ENCODE measurements at places on chromosomes 11 and 22. TPM values are rescaled to one million over a fixed set of nuclear protein-coding genes. Genes with fewer than 3 reads are reported as not detected.

MS4A8 gene
- total RNA-seq: not detected

DNA sequence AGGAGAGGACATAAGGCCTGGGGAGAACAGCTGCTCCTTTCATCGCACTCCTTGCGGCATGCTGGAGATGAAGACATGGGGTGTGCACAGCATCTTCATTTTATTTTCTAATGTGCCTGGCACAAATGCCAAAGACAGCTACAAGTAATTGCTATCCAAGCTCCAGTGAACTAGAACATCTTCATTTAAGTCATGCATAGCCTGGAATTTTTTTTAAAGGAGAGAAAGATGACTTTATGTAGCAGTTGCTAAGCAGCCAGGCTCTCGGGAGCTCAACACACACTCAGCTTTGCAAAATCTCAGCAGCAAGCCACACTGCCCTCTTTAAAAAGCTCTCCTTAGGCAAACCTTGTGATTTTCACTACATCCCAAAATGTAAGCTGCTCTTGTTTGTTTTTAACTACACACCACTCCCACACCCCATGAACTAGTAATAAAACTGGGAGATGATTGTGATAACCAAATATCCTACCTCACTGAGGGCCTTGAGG is 164.5 kb upstream of the POU2AF2 start:
- no peak overlapping the region for H3K4me3 ChIP-seq
- DNase-seq: no peak
- no peaks in the 10 kb centered on the region for H3K27me3 ChIP-seq
- H3K36me3 ChIP-seq: no peaks in the 10 kb centered on the region
- no peaks in the 10 kb centered on the region for H3K4me1 ChIP-seq

CNTF gene
- 0.77 TPM for total RNA-seq

NAP1L4 gene
- 104 TPM for total RNA-seq

OR10D3 gene
- total RNA-seq: not detected

GRCh38 chr11:10499452-10499851 is 41.5 kb downstream of the RNF141 start:
- no peak overlapping the region for H3K4me3 ChIP-seq
- H3K4me1 ChIP-seq: no peaks in the 10 kb centered on the region
- H3K36me3 ChIP-seq: peaks cover 11% of the 10 kb centered on the region
- DNase-seq: no peak

DTX4 gene
- 3.1 TPM for total RNA-seq

WNT11 gene
- total RNA-seq: 0.51 TPM

KCNC1 gene
- not detected for total RNA-seq

GRCh38 chr11:90747057-90747456 is 524.2 kb upstream of the CHORDC1 start:
- H3K27me3 ChIP-seq: no peaks in the 10 kb centered on the region
- H3K36me3 ChIP-seq: no peaks in the 10 kb centered on the region
- H3K4me3 ChIP-seq: no peak overlapping the region
- H3K4me1 ChIP-seq: no peaks in the 10 kb centered on the region
- no peak overlapping the region for H3K27ac ChIP-seq
